ENCODE measurements at places on chromosomes 3 and 15. TPM values are rescaled to one million over a fixed set of nuclear protein-coding genes. Genes with fewer than 3 reads are reported as not detected.
A peak's percentile ranks its signal among the peaks of the same experiment; 100 is the strongest.

The DNAJC19 gene
- 40.2 TPM for total RNA-seq

- DNase-seq: peak; percentile 64
Measured at GRCh38 chr3:101849714-101850245, 466 bp downstream of the NFKBIZ start.

DNA sequence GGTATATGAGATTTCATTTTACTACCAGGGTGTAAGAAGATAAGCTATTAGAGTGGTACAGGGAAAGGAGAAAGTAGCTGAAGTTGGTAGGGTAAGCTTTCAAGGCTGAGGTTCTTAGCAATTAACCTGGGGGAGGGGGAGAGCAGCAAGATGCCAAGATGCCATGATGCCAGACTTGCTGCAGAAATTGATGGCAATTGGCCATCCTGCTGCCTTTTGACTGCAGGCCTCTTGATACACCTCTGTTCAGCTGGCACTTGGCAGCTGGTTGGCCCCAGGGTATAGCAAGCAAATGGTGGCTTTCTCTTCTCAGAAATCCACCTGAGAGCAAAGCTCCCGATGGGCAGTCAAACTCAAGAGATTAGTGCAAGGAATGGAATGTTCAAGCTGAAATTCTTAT is 21.4 kb upstream of the DPH6 start:
- no peak for DNase-seq

- DNase-seq: peak; percentile 71
Measured at GRCh38 chr15:31326875-31327668, 437 bp downstream of the KLF13 start.

- peak; percentile 63 for DNase-seq
Measured at GRCh38 chr3:13346481-13347389, 73.4 kb downstream of the NUP210 start.

All from CD4-positive, alpha-beta T cell (primary cell).